CD4-positive, alpha-beta T cell (primary cell): ENCODE measurements at places on chromosomes 6 and 20. TPM values are rescaled to one million over a fixed set of nuclear protein-coding genes. Genes with fewer than 3 reads are reported as not detected.

Gene RAB32
- total RNA-seq: 0.47 TPM

Gene SYS1
- 107 TPM for total RNA-seq

Gene ENPP1
- total RNA-seq: 0.08 TPM

Gene HLA-DMB
- total RNA-seq: 4.6 TPM

Gene FAM83C
- not detected for total RNA-seq

Gene KIF25
- not detected for total RNA-seq

Gene HTR1B
- total RNA-seq: not detected

Gene RIOK1
- 25.5 TPM for total RNA-seq

Gene BCKDHB
- 7.8 TPM for total RNA-seq

Gene FAM210B
- 14.4 TPM for total RNA-seq

Gene BPIFA1
- total RNA-seq: not detected

Gene SLA2
- total RNA-seq: 21.3 TPM

Gene SDCBP2
- 1.2 TPM for total RNA-seq

Gene SHLD1
- 7.3 TPM for total RNA-seq

Gene ZKSCAN8
- 23.2 TPM for total RNA-seq

Gene MUC22
- total RNA-seq: not detected

Gene HEY2
- 0.30 TPM for total RNA-seq

Gene EYA4
- not detected for total RNA-seq

Gene CTCFL
- total RNA-seq: not detected

Gene BIRC7
- not detected for total RNA-seq

Gene EPPIN
- not detected for total RNA-seq

Gene CRISP2
- total RNA-seq: not detected

Gene KIFC1
- total RNA-seq: 1.2 TPM

Gene ANKRD66
- not detected for total RNA-seq

Gene CLDN20
- not detected for total RNA-seq

Gene ADGRF1
- total RNA-seq: not detected

Gene EYA2
- total RNA-seq: not detected

Gene HLA-DRA
- total RNA-seq: 50.3 TPM

Gene SLC52A3
- not detected for total RNA-seq

Gene OSTM1
- 20.9 TPM for total RNA-seq

Gene ARG1
- 0.50 TPM for total RNA-seq

Gene NOTCH4
- total RNA-seq: 0.53 TPM

Gene RREB1
- total RNA-seq: 56.5 TPM

Gene FNDC11
- 1.8 TPM for total RNA-seq

Gene ZNF341
- 2.1 TPM for total RNA-seq

Gene FRS3
- total RNA-seq: 4.6 TPM

Gene ANGPT4
- not detected for total RNA-seq

Gene TSBP1
- not detected for total RNA-seq

Gene NELFCD
- 95.7 TPM for total RNA-seq

Gene SPATS1
- total RNA-seq: not detected

Gene CFAP61
- total RNA-seq: not detected

Gene MOXD1
- not detected for total RNA-seq
